ENCODE measurements at places on chromosomes 3 and 15.

DNA sequence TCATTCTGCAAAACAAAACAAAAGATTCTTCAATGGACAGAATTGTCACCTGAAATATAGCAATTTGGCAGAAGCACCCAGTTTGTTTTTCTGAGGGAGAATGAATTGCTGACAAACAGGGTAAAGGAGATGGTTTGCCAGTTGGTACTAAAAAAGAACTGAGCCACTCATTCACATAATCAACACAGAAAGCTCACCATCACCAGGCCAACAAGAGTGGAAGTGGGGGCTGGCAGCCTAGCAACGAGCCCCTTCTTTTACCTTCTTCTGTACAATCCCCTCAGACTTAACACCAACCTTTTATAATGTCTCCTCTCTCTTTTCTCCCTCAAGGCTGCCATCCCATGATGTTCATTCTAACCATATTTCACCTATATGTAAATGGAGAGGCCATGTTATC, 5.9 kb downstream of the TOP2B start:
- no peak for DNase-seq

DNA sequence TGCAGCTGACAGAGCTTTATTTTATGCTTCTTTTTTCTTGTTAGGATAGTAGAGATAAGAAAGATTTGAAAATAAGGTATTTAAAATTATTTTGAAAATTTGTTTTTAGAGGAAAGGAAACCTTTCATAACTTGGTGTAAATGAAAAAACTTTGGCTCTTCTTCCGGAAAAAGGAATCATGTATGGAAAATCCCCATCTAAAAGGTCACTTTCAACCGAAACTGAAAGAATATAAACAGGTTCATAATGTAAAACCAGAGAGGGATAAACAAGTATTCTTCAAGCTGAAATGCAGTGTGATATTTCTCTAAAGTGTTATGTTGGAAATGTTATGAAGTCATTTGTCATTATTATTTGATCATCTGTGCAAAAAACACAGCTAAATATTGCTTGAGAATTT, 246.8 kb downstream of the NFKBIZ start:
- no peak for DNase-seq

GRCh38 chr3:67854663-67855062, 200.3 kb upstream of the SUCLG2 start:
- DNase-seq = no peak

DNA sequence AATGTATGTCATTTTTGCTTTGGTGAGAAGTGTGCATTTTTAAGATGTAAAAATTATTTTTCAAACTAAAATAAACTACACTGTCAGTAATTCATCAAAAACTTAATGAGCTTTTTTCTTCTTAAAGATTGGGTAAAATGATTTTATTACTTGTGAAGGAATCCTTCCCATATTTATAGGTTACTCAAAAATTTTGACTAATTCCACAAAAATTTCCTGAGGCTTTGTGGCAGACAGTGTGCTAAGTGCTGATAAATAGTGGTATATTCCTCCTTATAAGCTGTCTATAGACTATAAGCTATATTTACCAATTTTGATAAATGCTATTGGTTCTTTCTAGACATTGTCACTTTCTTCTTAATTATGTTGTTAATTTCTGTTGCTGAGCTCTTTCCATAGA, 284.5 kb upstream of the SEMA6D start:
- no peak for DNase-seq

DNA sequence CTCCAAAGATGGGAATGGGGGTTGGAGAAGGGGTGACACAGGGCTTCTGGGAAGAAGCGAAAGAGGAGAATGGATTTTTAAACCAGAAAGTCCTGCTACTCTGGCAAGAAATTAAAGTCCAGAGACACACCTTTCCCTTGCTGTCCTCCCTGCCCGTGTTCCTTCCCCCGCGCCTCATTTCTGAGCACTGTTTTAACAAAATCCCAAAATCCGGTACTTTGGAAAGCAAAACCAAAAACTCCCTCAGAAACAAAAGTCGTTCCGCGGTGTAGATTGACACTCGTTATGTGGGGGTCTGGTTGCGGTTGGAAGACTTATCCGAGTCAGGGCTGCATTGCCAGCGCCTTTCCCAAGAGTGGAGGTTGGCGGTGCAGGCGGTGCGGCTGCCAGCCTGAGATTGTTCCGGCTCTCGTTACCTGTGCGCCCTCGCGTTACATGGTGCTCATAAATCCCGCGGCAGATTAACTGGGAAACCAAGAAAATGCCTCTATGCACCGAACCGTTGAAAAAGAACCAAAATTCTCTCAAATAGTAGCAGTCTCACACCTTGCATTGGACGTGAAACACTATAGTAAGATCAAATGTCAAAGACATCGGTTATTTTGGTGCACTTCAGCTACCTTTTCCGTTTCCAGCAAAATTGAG, 217.7 kb downstream of the MEIS2 start:
- DNase-seq = no peak

DNA sequence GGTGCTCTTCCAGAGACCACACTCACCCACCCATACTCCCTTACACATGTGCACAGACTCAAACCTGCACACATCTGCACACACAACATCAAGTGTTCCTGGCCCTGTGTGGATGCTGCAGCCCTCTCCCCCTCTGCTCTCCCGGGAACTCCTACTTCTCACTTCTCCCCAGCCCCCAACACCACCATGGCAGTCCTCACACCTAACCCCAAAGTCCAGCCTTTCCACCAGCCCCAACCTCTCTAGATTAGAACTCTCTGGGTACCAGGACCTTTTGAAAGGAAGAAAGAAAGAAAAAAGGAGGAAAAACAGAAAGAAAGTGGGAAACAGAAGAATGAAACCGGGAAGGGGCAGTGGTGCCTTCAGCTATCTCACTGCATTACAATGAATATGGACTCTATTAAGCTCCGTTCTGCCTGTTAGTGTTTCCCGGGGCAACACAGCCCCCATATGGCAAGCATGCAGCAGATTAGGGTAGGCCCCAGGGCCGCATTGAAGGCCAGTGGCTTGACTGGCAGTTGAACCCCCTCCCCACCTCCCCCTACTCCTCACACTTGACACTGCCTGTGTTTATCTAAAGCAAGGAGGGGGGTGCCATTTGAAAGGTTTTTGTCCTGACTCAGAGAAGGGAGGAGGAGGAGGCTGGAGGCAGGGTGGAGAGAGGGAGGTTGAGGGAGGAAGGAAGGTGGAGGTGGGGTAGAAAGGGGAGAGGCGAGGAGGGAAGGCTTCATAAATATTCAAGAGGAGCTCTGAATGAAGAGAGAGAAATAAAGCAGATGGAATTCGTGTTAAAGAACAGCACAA, 30.1 kb downstream of the BOC start:
- no peak for DNase-seq

GRCh38 chr3:149366941-149367840, 10.3 kb downstream of the TM4SF1 start:
- no peak for DNase-seq

GRCh38 chr15:87131067-87131466, 1051.4 kb downstream of the AGBL1 start:
- DNase-seq = no peak

DNA sequence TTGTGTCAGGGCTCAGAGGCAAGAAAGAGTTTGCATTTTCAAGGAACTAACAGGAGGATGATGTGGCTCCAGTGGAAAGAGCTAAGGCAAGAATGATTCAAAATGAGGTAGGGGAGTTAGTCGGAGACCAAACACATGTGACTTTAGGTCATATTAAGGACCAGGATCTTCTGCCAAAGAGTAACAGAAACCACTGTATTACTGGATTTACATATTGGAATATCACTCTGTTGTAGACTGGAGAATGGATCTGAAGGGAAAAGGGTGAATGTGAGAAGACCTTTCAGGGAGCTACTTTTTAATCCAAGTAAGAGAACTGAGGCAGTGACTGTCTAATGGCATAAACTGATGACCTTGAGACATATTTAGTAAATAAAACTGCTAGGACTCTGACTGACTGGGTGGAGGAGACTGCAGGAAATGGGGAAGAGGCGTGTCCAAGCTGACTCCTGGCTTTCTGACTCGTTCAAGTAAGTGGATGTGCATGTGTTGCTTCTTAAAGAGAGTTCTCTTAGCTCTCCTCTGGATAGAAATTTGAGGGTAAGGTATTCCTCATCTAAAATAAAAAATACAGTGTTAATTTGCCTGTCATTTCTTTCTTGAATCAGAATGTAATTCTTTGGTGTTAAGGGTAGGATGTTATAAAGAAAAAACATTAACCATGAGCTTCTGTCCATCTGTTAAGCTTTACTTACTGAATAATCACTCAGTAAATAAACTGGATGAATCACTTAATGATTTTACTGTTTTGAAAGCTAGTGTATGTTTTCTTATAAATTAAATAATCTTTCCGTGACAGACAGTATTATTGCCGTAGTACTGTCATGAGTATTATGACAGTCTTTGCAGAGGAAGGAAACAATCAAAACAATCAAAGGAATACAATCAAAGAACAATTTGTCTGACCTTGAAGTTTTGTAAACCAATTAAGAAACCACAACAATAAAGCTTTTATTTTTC, 58.3 kb upstream of the CFAP20DC start:
- no peak for DNase-seq

DNA sequence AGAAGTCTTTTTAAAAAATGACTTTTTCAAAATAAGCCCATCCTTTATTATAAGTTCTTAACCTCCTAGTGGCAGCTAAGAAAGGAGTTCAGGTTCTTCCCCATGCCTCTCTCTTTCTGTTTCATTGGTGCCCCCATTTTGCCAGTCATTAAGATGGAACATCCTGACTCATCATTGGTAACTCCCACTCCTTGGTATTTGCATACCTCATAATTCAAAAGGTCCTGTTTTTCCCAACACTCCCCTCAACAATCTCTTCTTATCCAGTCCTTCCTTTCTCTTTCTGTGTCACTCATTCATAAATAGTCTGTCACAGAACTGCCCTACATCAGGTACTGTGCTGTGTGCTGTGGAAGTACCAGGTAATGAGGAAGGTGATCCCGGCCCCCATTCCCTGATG, 394.0 kb downstream of the FOXP1 start:
- DNase-seq = no peak

DNA sequence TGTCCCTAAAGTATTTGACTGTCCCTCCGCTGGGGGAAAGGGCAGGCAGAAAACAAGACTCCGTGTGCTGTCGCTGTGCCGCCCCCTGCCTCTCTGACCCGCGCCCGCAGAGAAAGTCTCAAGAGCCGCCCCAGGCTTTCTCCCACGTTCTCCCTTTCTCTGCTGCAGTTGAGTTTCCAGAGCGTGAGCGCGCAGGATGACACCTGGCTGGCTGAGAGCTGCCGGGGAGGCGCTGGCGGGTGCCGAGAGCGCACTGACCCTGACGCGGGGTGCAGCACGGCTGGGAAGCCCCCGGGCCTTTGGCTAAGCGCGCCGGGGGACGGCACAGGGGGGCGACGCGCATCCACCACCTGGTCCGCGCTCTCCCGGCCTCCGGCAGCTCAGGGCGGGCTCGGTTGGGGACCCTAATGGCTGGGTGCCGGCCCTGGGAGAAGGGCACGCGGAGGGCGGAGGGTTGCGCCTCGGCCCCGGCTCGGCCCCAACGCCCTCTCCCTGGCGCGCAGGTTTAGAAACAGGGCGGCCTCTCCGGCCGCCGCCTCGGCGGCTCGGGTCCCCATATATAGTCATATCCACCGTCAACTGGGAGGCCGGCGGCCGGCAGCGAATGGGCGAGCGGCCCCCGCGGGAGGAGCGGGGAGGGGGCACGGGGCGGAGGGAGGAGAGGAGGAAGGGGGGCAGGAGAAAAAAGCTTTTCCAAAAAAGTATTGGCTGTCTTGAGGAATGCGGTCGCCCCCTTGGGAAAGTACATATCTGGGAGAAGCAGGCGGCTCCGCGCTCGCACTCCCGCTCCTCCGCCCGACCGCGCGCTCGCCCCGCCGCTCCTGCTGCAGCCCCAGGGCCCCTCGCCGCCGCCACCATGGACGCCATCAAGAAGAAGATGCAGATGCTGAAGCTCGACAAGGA, at the start of gene TPM1:
TPM1 (plus strand) TSS at position 774 of the 903 bp plus-strand sequence; CDS start at position 857, 83 bp downstream.
- no peak for DNase-seq

DNA sequence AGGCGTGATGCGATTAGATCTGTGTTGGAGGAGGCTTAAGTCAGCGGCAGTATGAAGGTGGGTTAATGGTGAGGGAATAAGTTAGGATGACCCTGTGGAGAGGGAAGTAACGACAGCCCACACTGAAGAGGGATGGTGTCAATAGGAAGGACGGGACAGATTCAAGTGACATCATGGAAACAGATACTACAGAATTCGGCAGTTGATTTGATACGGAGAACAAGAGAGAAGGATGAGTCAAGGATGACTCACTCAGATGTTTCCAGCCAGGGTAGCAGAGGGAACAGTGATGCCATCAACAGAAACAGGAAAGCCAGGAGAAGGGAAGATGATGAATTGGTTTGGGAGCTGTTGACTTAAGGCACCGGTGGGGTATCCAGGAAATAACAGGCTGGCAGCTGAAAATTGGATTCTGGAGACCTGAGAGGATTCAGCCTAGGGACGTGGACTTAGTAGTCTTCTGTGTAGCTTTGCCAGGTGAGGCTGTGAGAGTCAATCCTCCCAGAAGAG, 38.0 kb downstream of the SHC4 start:
- DNase-seq = no peak

- DNase-seq = no peak
Measured at GRCh38 chr15:82768414-82769054, 37.3 kb downstream of the FSD2 start.

GRCh38 chr3:197367081-197367780, 68.8 kb upstream of the DLG1 start:
- DNase-seq = no peak

GRCh38 chr3:81874738-81875137, 113.3 kb upstream of the GBE1 start:
- no peak for DNase-seq

DNA sequence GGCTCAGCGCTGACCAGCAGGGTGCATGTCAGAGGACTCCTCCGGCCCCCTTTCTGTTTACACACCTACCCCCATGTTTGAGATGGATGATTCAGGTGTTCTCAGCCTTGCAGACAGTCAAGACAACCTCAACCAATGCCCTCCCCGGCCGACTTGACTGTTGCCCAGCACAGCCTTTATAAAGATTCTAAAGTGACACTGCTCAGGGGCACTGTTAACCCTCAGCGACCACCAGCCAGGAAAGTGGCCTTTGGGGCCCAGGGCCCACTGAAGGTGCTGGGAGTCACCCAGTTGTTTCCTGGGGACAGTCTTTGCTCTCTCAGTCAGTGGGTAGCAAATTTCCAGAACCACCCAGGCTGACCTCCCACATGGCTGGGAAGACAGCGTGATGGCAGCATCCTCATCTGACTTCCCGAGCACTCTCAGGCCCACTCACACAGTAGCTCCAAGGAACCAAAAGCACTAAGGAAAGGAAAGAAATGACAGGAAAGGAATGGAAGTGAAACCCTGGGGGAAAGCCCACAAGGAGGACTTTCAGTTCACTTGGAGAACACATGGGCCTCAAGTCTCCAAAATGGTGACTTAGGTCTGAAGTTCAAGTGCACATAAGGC, 128.4 kb downstream of the ASB7 start:
- DNase-seq = no peak

GRCh38 chr15:64916365-64916764, 4.7 kb downstream of the ANKDD1A start:
- no peak for DNase-seq

DNA sequence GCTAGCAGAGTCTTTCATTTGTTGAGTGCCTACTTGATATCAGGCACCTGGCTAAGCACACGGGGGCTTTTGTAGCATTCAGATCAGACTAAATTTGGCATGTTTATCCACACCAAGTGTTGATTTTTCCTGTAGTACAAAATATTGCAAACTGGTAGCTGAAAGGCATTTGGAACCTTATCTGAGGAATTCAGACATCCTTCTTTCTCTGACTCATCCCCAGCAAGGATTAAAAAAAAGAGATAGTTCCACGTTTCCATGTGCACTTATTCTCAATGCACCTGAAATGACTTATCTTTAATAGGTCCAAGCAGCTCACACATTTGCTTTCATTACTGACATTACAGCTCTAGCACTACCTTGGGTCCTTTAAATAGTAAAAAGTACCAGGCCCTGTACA, 786.0 kb upstream of the GRM7 start:
- no peak for DNase-seq

Data from T-helper 9 cell (primary cell).